ENCODE measurements at places on chromosomes 12 and 14.

DNA sequence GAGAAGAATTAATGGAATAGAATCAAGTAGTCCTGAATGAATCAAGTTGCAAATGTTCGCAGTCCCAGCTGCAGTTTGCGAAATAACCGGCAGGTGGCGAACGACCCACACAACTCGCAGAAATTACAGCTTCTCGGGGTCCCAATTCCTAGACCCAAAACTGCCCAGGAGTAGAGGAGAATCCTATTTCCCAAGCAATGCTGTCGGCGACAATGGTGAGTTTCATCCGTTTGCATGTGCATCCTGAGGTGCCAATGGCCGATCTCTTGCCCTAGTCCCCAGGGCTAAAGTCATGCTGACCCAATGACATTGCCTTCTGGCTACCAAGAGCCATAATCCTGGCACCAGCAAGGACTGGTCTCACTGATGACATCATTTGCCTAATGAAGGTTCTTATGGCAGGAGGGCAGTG, 8.5 kb upstream of the ASCL1 start:
- DNase-seq: peak; percentile 24

- DNase-seq: no peak
Measured at GRCh38 chr12:110269622-110270124, 11.4 kb upstream of the ATP2A2 start.

GRCh38 chr12:15811214-15812127, 22.3 kb upstream of the EPS8 start:
- DNase-seq: no peak

DNA sequence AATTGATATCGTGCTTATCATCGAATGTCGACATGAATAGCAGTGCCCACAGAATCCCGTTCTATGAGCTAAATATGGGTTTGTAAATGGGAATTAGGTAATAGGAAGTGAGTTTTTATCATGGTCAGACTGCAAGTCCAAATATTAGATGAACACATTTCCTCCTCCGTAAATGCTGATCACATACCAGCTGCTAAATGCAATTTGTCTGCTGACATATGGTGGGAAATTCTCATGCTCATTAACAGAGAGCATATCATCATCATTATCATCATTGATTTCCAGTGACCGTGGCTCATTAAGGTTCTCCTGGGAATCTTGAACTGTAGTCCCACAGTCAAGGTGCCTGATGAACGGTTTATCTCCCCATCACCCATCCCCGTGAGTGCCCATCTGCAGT, 998.8 kb upstream of the TMEM132C start:
- no peak for DNase-seq

- DNase-seq: no peak
Measured at GRCh38 chr14:91019673-91020072, 40.8 kb downstream of the RPS6KA5 start.

DNA sequence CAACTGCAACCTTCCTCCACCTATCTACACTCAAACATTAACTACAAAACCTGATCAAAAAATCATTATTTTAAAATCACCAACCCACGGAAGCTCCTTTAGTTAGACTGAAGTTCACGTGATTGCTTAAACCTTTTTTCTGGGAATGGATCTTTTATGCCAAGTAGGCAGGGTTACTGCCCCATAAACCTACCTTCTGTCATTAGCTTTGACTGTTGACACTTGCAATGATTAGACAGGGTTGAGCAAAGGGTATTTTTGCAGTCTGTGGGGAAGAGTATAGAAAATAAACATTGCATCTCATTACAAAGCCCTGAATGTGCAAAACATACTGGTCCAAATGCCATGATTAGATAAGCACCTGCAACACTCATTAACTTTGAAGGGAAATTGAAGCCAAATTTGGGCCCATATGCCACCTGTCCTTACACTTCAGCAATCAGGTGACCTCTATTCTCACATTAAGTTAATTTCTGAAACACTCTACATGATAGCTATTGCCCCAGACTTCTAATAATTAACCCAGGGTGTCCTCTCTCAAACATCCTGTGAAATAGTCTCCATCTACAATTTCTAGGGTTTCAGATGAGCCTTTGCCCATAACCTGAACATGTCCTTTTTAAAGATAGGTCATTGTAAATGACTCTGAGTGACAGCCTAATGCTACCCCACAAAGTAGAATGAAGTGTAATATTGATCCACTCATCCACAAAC, 156.0 kb upstream of the PLEKHG7 start:
- no peak for DNase-seq

- peak; percentile 65 for DNase-seq
Measured at GRCh38 chr12:188910-189621, 24.9 kb downstream of the SLC6A12 start.

DNA sequence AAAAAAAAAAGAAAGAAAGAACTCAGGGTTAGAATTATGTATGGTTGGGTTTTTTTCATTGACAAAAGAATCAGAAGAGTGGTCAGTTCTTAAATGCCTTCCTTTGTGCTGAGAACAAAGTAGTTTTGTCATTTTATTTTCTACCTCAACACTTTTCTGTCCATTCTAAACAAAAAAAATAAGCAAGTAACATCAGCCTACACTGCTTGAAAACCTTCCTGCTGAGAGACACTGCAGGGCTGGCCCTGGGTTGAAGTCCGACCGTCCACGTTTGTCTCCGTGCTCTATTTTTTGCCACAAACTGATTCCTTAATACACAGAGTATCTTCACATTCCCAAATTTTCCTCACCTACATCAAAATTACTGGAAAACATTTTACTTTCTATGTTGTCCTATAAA, 211.6 kb upstream of the PDZRN4 start:
- no peak for DNase-seq

DNA sequence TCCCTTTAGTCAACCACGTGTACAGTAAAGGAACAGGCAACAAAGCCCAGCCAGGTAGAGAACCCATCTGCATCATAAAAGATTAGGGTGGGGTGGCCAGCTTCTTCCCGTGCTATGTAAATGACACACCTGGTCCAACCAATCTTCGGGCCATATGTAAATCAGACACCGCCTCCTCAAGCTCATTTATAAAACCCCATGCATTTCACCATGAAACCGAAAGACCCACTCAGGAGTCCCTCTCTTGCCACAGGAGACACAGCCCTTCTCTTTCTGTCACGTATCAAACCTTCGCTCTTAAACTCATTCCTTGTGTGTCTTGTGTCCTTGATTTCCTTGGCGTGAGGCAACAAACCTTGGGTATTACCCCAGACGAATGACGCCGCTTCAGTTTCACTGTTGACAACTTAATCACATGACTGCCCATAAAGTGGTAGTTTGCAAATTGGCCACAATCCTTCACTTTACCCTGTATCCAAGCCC, 59.8 kb upstream of the TBPL2 start:
- no peak for DNase-seq

Data from stimulated activated effector memory CD8-positive, alpha-beta T cell treated with anti-CD3 and anti-CD28 coated beads, Interleukin-12 subunit alpha, Interleukin-12 subunit beta, amount 100 ng/mL, for 72 hours (primary cell).